ENCODE measurements at places on chromosomes 6 and 20.

DNA sequence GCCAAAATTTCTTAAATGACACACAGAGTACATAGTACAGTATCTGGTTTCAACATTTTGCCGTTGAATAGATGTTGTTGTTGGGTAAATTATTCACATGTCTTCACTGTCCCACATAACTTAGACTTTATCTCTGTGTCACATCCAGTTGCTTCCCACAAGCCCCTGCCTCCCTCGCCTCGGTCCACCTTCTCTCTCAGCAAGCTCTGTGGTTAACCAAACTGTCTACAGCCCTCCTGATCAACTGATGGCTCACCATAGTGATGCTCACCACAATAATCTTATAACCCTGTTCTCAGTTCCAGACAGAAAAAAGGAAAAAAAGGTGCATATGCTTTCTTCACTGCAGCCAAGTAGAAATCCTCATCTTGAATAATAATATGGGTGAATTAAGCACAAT lies 23.0 kb downstream of the IL17F start:
- DNase-seq = no peak

GRCh38 chr6:79408256-79408974 lies 128.8 kb downstream of the LCA5 start:
- DNase-seq = no peak

- DNase-seq = peak; percentile 84
Observed at GRCh38 chr6:30686009-30686907, at the start of gene PPP1R18. TSS of gene PPP1R18 (minus strand) at chr6:30686645. CDS start at chr6:30686018, 627 bp downstream.

- DNase-seq = peak; percentile 66
Observed at GRCh38 chr6:159042003-159042825, 2.6 kb downstream of the TAGAP start.

GRCh38 chr20:15248618-15249395 lies 911.4 kb upstream of the FLRT3 start:
- DNase-seq = peak; percentile 24

DNA sequence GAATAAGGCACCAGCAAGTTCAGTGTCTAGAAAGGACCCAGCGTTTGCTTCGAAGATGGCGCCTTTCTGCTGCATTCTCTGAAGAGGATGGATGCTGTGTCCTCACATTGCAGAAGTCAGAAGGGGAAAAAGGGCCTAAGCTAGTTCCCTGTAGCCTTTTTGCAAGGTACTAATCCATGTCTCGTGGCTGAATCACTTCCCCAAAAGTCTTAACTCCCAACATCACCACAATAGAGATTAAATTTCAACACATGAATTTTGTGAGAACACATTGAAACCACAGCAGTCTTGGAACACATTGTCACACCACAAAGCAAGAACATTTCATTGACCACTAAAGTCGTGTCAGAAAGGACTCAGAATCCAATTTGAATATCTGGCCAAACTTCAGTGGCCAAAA lies 42.1 kb downstream of the KLHL31 start:
- no peak for DNase-seq

GRCh38 chr20:25223765-25224720 lies 23.8 kb upstream of the PYGB start:
- no peak for DNase-seq

DNA sequence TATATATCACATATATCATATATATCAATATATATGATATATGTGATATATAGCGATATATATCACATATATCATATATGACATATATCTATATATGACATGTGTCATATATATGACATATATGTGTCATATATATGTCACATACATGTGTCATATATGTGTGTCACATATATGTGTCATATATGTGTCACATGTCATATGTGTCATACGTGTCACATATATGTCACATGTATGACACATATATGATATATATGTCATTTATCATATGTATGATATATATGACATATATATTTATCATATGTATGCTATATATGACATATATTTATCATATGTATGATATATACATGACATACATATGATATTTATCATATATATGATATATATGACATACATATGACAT lies 27.6 kb upstream of the ZNF292 start:
- DNase-seq = no peak

DNA sequence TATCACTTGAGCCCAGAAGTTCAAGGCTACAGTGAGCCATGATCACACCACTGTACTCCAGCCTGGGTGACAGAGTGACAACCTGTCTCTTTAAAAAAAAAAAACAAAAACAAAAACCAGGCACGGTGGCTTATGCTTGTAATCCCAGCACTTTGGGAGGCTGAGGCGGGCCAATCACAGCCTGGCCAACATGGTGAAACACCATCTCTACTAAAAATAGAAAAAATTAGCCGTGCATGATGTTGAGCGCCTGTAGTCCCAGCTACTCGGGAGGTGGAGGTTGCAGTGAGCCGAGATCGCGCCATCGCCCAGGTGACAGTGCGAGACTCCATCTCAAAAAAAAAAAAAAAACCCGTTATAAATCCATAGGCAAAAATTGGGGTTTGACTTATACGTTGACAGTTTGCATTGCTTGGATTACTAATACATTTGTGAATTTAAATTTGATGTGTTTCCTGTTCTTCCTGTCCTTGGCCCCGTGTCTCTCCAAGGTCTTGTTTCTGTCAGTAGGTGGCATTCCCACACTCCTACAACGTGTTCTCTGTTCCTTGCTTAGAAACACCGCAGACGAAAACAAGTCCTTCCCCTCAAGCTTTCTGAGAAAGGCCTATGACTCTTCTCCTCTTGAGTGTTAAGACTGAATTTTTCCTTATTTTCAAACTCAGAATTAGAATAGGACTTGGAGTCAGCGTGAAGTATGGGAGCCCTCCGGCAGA lies 147.0 kb downstream of the DTNBP1 start:
- DNase-seq = no peak

GRCh38 chr6:150243620-150244314 lies 100.9 kb downstream of the PPP1R14C start:
- DNase-seq = no peak

DNA sequence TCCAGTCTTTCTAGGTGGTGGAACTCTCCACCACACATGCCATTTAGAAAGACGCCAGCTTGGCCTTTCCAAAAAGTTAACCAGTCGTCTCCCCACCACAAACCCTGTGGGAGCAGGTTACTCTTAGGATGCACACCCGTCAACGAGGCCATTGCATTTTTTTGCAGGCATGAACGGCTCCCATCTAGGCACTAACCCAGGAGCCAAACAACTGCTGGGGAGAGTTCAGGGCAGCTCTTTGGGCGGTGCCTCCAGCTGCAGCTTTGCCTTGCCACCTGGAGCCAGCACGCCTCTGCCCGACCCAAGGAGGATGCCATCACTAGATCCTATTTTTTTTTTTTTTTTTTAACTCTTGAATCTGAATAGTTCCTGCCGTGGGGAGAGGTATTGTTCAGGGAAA lies 39.9 kb downstream of the TBC1D7 start:
- no peak for DNase-seq

- peak; percentile 25 for DNase-seq
Observed at GRCh38 chr6:28258877-28259777, at the start of gene NKAPL. TSS of gene NKAPL (plus strand) at chr6:28259297. CDS start at chr6:28259372, 75 bp downstream.

DNA sequence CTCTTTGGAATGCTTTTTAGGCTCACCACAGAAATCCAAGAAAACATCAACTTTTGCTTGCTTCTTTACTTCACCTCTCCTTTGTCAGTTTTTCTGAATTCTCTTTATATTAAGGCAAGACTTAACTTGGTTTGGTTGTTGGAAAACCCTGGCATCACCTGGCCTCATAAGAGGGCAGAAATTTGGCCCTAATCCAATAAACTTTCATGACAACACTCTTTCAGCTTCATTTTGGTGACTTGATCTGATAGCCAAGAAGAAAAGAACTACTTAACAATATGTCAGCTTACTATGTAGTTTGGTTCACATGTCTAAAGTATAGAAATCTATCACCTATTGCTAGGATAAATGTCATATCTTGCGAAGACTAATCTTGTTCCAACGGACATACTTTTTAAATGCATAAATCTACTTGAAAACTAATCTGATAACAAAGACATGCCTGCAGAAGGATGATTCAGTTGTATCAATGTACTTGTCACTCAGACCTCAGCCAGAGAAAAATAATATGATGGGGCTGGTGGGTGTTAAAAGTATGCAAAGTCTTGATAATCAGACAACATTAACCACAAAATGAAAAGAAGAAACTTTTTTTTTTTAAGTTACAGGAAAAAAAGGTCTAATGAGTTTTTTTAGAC lies 19.3 kb upstream of the HBS1L start:
- no peak for DNase-seq

GRCh38 chr6:102458990-102459389 lies 1065.5 kb downstream of the GRIK2 start:
- DNase-seq = no peak

- DNase-seq = no peak
Observed at GRCh38 chr20:8007490-8007889, 12.1 kb downstream of the TMX4 start.

DNA sequence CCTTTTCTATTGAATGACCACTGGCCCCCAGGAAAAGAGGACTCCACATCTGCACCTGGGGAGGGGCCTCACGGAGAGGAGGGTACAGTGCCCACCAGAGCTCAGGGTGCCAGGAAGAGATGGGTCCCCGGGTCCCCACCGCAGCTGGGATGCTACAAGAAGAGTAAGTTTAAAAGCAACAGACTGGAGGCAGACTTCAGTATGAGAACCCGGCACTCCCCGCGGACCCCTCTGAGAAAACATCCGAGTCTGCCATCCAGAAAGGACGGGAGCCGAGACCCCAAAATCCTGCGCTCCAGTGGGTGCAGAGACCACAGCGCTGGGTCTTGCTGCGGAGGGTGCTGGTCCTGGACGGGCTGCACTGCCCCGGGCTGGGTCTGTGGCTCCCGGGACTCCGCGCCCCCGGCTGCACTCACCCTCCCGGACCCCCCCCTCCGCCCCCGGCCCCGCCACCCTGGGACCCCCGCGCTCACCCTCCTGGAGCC lies 350 bp downstream of the HELZ2 start:
- no peak for DNase-seq

- DNase-seq = no peak
Observed at GRCh38 chr6:36235862-36236261, 34.0 kb upstream of the PNPLA1 start.

GRCh38 chr20:62511300-62511914 lies 35.6 kb upstream of the GATA5 start:
- no peak for DNase-seq

GRCh38 chr6:166052837-166053236 lies 114.8 kb downstream of the TBXT start:
- DNase-seq = no peak

DNA sequence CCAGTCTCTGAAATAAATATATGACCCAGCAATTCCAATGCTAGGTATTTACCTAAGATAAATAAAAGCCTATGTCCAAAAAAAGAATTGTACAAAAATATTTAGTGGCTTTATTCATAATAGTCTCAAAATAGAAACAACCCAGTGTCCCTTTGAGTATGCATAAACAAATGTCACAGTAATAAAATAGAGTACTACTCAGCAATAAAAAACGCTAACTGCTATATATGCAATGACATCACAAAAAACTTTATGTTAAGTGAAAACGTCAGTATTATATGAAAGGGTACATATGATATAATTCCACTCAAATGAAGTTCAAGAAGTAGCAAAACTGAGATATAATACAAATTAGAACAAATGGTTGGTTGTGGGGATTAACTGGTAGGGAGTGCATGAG lies 286.5 kb upstream of the MAN1A1 start:
- no peak for DNase-seq

DNA sequence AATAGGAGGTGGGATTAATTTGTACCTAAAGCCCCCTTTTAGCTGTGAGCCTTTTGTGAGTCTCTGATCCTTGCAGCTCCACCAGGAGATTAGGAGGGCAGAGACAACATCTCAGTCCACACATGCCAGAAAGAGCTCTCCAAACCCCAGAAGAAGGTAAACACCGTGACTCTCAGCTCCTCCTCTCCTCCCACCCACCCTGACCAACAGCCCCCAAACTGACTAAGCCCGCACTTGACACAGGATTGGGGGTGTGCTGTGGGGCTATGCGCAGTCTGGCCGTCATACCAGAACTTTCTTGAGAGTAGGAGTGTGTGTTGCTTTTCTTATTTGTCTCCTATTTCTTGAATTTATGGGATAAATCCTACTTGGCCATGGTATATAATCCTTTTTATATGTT lies 164.7 kb upstream of the SNX9 start:
- DNase-seq = no peak

GRCh38 chr20:31606804-31607639 lies 1.9 kb downstream of the ID1 start:
- DNase-seq = peak; percentile 33

DNA sequence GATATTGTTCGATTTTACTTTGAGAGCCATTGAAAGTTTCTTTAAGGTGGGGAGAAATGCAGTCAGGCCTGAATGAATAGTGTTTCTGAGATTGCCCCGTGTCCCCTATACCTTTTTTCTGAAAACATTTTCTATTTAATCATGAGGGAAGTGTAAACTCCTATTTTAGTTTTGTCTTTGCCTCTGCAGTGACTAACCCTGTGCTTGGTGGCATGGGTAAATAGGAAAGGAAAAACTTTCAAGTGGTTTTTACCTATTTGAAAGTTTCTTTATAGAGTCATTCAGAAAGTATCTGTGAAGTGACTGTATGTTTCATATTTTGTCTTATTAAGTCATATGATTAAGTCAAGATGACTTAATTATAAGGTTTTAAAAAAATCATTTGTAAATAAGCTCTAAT lies 14.5 kb downstream of the SNRNP48 start:
- no peak for DNase-seq

GRCh38 chr20:33337531-33338165 lies 54.6 kb downstream of the BPIFB1 start:
- peak; percentile 60 for DNase-seq

DNA sequence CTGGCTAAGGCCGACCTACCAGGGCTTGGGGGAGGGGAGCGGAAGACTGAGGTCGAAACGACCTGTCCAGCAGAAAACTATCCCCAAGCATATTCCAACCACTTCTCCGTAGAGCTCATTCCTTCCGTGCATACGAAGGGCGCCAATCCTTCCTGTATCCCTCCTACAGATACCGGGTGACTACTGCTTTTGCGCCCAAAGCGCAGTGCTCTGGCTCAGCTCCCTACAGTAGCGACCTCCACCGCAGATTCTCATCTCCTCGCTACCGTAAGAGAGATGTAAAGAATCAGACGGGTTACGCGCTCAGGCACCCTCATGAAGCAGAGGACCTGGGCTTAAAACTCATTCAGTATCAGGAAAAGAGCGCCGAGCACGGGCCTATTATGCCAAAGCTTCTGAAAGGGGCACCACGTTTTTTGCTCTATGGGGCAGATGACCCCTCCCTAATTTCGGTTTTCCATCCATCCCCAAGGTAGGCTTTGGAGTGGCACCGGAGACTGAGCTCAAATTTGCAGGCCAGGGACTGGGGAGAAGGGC lies 563 bp upstream of the NNAT start:
- DNase-seq = no peak

- DNase-seq = no peak
Observed at GRCh38 chr6:127564761-127565160, 12.2 kb upstream of the C6orf58 start.

- DNase-seq = no peak
Observed at GRCh38 chr6:143696664-143697000, 18.9 kb downstream of the PHACTR2 start.

GRCh38 chr6:35014786-35015185 lies 125.7 kb downstream of the ANKS1A start:
- no peak for DNase-seq

- peak; percentile 13 for DNase-seq
Observed at GRCh38 chr6:88535306-88535705, 369.2 kb upstream of the CNR1 start.
